ENCODE measurements at places on chromosomes 12 and 14.

GRCh38 chr12:46450279-46450748 lies 77.7 kb upstream of the SLC38A2 start:
- no peak for DNase-seq

- DNase-seq = no peak
These were observed 53.7 kb upstream of the PLEKHA5 start for GRCh38 chr12:19075711-19076340.

DNA sequence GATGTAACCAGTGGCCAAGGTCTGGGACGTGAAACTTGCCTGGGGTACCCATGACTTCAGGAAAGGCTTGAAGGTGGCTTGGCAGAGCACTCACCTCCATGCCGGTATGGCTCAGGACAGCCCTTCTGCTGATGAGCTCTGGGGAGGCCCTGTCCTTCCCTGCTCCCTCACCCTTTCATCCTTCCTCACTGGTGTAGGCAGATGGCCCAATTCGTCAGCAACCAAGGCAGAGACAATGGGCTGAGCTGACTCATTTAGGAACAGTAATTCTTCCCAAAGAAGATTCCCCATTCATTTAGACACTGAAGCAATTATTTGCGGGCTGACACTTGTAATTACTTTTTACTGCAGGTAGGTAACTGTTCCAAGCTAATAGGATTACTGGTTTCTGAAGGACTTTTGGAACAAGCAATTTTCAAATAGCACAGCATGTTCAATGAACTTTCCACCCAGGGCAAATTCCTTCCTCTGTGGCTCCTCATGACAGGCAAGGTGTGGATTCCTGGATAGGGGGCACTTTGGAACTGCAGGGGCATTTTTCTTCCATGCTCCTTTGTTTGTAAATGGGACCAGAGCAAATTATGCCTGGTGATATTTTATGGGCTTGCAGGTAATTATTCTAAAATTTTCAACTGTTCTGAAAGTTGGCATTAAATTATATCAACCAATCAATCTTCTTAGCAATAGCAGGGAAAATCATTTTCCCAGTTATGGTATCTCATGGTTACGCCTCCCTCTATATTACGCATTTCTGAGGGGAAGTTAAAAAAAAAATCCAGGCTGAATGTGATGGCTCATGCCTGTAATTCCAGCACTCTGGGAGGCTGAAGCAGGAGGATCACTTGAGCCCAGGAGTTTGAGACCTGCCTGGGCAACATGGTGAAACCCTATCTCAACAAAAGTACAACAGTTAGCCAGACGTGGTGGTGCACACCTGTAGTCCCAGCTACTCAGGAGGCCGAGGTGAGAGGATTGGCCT lies 24.1 kb upstream of the NRDE2 start:
- no peak for DNase-seq

DNA sequence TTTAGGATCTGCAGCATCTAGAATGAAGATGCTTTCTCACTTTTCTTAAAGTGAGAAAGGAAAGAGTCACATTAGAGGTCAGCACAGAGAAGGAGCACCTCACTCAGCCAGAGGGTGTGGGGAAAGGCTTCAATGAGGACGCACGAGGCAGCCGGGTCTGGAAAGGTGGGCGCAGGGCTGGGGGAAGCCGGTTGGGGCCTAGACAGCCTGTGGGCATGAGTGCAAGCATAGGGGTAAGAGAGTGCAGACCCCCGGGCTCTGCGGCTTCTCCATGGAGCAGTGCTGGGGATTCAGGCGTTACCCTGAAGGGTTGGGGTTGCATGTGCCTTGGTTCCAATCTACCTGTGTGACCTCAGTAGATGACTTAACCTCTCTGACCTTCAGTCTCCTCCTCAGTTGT lies 49.9 kb downstream of the KRT80 start:
- DNase-seq = no peak

DNA sequence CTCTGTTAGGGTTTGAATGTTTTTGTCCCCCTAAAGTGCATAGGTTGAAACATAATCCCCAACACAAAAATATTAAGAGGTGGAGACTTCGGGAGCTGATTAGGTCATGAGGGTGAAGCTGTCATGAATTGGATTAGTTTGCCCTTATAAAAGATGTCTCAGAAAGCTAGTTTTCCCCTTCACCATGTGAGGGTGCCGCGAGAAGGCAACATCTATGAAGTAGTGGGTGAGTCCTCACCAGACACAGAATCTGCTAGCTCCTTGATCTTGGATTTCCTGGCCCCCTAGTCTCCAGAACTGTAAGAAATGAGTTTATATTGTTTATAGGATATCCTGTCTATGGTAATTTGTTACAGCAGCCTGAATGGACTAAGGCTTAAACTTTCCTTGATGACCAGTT lies 301.5 kb upstream of the ATP2B1 start:
- DNase-seq = no peak
